ENCODE measurements at places on chromosomes 5 and 9.

DNA sequence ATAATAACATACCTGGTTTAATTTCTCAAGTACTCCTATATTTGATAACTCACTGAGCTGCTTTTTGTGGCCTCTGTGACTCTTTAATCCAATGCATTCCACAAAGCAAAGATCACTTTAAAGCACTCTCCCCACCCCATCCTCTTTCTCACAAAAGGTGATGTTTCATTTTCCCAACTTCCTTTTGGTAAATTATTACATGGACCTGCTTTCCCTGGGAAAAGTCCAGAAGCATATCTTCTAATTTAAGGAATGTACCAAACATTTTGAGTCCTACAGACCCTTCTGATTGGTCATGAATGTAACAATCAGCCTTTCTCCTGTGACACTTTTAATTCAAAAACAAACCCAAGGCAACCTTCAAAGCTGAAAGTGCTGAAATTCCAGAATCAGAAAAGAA, 71.1 kb downstream of the MLLT3 start:
- DNase-seq = no peak

DNA sequence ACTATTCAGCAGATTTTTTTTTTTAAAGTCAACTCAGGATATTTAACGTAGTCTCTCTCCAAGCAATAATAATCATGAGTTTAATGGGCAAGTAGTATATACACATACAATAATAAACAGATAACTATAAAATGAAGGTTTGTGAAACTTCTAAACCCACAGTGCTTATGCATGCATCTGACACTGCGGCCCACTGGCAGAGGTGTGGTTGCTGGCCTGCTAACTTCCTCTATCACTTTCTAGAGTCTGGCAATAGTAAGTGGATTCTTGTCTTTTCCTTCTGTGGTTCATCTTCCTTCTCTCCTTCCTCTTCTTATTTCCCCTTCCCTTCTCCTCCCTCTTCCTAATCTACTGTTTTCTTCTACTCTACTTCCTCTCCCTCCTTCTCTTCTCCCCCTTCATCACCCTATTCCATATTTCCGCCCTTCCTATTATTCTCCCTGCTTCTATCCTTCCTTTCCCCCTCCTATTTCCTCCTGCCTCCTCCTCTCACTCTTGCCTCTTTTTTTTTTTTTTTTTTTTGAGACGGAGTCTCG, 18.6 kb upstream of the AGXT2 start:
- DNase-seq = no peak

DNA sequence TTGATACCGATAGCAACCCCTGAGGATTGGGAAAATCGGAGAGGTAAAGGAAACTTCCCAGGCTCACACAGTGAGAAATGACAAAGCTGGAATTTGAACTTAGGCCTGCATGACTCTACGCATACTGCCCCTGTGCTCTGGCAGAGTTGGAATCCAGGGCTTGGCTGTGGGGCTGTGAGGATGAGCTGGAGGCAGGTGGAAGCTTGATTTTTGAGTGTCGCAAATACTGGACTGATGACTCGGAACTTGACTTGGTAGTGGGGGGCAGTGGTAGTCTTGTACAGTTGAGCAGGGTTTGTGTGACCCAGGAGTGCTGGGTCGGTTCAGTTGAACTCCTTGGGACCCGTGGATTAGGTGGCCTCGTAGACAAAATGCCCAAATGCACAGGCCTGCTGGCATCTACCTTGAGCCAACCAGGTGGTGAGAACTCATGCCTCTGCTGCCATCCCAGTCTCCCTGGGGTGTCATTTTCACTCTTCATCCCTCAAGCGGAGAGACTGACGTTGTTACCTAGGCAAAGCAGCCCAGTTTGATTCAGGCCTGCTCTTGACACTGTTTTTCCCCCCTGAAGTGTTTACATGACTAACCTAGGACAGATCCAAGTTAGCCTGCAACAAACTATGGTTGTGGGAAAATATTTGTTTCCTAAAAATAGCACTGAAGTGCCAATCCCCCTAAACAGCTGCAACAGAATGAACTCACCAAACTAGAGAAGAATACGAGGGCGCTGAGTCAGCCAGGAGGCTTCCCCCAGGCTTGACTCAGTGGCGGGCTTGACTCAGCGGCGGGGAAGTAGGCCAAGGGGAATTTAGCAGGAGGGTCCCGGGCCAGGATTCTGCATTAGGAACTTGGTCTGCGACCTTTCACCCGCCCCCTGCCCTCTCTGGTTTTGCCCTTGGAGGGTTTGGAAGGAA, 45.7 kb upstream of the ORM1 start:
- DNase-seq = no peak

GRCh38 chr9:135251331-135251761, 163.9 kb downstream of the OLFM1 start:
- no peak for DNase-seq

DNA sequence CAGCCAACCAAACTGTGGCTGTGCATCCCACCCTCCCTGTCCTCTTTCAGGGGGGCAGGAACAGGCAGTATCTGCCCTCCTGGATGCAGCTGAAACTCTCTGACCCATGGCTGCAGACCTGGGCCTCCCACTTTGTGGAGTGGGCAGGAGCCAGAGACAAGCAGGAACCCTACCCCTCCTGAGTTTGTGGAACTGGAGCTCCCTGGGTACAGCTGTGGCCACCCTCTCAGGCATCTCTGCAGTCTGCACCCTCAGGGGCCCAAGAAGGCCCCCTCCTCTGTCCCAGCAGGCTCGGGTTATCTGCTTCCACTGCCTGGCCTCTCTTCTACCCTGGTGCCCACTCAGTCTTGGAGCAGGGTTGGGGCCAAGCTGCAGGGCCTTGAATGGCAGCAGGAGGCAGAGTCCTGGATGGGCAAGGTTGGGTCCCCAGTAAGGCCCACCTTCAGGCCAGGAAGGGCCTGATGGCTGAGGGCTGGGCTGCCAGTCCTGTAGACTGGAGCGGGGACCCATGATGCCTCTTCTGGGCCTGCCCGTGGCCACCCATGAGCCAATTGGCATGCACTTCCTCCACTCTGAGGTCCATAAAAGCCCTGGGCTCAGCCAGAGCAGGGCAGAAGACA, 619.9 kb downstream of the KIF4B start:
- DNase-seq = no peak

DNA sequence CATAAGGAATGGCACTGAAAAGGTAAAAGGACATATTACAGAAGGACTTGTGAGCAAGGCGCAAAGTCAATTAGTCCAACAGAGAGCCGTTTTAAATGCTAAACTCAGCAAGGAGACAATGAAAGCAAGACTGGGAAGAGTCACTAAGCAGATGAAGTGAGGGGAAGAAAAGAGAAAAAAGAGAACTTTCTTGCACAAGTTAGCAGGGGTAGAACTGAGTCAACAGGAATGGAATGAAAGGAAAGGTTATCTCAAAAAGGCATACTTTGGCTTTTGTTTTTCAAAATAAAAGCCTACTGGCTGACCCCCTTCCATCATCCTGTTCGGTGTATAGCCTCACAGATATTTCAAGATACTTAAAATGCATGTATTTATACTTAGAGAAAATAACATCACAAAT, 75.0 kb downstream of the NR6A1 start:
- no peak for DNase-seq

Measured in head of caudate nucleus (tissue), 42 donors.